SJSA1 (cell line): ENCODE measurements at places on chromosomes 2 and 18. TPM values are rescaled to one million over a fixed set of nuclear protein-coding genes. Genes with fewer than 3 reads are reported as not detected.

The UPP2 gene
- total RNA-seq: not detected in 2 replicates

The PELI1 gene
- total RNA-seq: 7.0 and 10.4 TPM in 2 replicates

The SNRNP27 gene
- total RNA-seq: 130 and 195 TPM in 2 replicates

The RGPD3 gene
- total RNA-seq: 0.03 and 0.39 TPM in 2 replicates

- no peak for DNase-seq
These were observed 207.4 kb downstream of the TCF4 start for GRCh38 chr18:55380589-55380988.
